Stimulated activated CD8-positive, alpha-beta memory T cell treated with anti-CD3 and anti-CD28 coated beads, Interleukin-7, amount 100 ng/mL, for 1 hour (primary cell): ENCODE measurements at places on chromosomes 4 and X.

GRCh38 chr4:26319949-26320537 lies 771 bp upstream of the RBPJ start:
- peak; percentile 20 for DNase-seq

DNA sequence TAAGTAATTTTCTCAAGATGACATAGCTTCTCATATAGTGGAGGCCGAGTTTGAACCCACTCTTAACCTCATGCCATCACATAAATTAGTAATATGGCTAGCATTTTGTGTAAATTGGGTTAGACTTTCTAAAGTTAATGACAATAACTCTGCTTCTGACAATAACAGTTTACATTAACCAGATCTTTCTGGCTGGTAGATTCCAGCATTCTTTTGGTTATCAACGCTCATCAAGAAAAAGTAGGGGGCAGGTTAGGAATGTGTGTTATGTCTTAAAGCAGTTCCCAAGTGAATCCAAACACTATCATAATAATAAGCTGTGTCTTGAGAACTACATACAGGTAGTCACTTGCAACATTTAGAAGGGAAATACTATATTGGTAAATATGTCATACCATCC lies 162.5 kb downstream of the PRDM5 start:
- no peak for DNase-seq

DNA sequence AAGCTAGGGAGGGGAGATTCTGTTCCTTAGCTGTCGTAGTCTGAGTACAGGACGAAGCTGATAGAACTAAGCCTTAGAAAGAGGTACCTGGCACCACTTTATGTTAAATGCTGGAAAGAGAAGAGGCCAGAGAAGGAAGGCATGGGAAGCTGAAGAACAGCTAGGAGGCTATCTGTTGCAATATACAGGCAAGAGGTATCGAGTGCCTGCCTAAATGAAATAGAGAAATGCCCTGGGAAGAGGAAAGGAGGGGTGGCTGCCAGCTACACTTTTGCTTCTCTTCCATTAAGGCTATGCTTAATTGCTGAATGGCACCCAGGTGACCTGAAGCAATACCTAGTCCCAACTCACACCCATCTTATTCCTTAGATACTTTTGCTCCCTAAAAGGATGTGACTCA lies 380.4 kb upstream of the FGF13 start:
- no peak for DNase-seq

- DNase-seq = no peak
Observed at GRCh38 chr4:169251291-169252235, 19.2 kb downstream of the SH3RF1 start.

DNA sequence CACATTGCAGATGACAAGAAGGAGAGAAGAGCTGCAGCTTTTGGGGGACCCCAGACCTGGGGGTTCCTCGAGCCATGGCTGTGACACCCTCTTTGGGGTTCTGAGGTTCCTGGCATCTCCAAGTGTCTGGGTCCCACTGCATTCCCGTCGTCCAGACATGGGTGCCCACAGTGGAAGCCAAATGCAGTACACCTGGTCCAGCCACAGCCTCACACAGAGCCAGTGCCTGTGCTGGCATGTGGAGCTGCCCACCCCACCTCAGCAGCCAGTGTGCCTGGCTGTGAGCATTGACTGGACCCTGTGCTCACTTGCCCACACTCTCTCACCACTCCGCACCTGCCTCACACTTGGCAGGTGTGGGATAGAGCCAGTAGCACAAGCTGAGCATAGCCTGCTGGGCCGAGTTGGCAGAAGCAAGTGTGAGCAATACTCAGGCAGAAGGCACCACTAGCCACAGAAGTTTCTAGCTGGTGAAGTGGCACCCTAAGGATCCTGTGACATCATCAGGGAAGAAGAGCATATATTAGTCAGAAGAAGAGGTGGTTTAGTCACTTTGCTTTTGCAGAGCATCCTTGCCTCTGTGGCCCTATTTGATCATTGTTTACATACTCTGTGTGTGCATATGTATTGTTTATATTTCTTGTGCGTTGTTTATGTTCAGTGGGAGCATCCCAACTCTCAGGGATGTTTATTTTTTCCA lies 65.0 kb upstream of the MAGEB2 start:
- no peak for DNase-seq

- DNase-seq = no peak
Observed at GRCh38 chr4:3688018-3688998, 77.9 kb upstream of the ADRA2C start.

DNA sequence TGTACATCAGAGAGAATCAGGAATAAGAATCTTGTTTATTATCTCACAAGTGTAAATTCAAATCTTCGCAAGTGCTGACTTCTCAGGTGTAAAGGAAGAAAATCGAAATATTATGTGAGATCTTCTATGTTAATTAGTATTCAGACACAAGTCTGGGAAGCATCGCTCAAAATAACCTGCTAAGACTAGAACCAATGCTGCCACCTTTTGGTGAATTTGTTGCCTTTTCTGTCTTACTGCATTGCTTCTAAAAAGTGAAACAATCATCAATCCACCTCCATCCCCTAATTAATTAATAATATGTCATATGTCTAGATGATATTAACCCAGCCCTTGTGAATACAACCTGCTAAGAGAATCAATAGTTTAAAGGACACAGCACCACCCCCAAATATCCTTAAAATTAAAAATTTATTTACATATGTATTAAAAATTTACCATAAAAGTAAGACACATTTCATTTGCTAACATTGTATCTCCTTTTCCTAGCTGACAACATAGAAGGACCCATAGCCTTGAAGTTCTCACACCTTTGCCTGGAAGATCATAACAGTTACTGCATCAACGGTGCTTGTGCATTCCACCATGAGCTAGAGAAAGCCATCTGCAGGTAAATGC lies 3.5 kb downstream of the EPGN start:
- no peak for DNase-seq

DNA sequence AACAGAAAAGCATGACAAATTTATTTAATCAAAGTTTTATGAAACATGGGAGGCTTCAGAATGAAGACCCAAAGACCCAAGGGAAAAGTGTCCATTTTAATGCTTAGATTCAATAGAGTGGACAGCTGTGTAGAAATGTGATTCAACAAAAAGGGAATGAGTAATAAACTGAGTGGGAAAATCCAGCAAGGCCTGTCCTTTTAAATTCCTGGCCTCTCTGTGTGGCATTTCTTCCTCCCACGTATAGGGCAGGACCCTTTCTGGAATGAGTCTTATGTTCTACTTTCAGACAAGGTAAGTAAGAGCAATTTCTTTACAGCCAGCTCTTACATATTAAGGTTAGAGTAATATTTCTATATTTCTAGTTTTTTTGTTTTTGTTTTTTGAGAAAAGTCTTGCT lies 14.5 kb downstream of the AASDH start:
- no peak for DNase-seq

DNA sequence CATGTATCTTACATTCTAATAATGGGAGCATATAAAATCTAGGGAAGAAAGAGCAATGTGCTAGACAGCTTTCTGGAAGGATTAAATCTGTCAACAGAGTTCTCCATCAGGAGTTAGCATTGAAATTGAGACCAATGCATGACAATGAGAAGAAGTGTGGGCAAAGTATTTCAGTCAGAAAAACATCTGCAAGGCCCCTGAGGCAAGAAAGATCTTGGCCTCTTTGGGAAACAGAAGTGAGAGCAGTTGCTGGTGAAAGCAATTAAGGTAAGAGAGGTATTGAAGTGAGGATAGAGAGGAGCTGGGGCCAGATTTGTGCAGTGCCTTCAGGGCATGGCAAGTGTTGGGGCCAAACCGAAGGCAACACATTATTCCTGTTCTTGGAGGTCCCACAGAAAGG lies 999.1 kb downstream of the STPG2 start:
- no peak for DNase-seq

DNA sequence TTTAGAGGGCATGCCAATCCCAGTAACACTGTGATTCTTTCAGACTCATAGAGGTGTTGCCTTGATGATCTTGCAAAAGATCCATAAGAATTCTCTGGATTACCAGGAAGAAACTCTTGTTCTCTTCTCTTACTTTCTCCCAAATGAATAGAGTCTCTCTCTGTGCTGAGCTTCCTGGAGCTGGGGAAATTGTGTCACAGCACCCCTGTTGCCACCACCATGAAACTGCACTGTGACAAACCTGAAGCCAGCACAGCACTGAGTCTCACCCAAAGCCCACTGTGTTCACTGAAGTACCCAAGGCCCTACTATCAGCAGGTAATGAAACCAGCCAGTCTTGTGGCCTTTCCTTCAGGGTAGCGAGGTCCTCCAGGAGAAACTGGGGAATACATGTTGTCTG lies 332.7 kb upstream of the FGF16 start:
- no peak for DNase-seq

GRCh38 chrX:16488959-16489358 lies 161.0 kb upstream of the S100G start:
- DNase-seq = no peak

- no peak for DNase-seq
Observed at GRCh38 chrX:17024886-17025285, 78.4 kb downstream of the REPS2 start.

GRCh38 chrX:63784902-63785707 lies at the start of gene ARHGEF9:
Gene ARHGEF9 (minus strand): TSS chrX:63785214. CDS start chrX:63785145, 69 bp downstream.
- no peak for DNase-seq

GRCh38 chr4:15003401-15003890 lies 1.2 kb downstream of the CPEB2 start:
- peak; percentile 35 for DNase-seq

- DNase-seq = no peak
Observed at GRCh38 chr4:1778642-1779392, 14.3 kb upstream of the FGFR3 start.
